T-helper 22 cell (primary cell): ENCODE measurements at places on chromosomes 6 and 20.

GRCh38 chr6:18031680-18032256 is 44.3 kb upstream of the KIF13A start:
- no peak for DNase-seq

GRCh38 chr6:28996844-28997510 is 8.1 kb downstream of the ZNF311 start:
- DNase-seq, result no peak

DNA sequence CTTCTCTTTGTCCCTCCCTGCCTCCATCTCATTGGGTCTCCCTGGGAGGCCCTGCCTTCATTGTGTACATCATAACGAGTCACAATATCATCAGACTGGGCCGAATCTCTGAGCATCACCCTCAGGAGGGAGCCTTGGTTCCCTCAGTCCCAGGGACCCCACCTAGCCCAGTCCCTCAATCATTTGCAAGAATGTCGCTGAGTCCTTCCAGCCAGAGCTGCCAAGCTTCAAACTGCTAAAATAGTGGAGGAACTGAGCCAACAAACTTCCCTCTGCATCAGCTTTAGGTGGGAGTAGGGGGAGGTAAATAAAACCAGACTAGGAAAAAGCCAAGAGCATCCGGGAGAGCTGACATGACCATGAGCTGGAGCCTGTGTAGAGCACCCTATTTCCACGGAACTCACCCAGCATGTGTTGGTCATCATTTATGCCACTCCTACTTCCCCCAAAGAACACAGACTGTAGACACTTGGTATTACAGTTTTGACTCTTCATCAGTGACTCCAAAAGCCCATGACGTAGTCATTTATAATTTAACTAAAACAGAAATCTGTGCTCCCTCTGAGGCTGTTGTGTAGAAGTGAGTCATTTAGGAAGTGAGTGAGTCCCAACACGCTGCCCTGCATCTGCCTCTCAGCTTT is 28.8 kb upstream of the IL17A start:
- DNase-seq, result no peak

GRCh38 chr6:101711518-101711917 is 318.0 kb downstream of the GRIK2 start:
- DNase-seq, result no peak

GRCh38 chr6:169241688-169242350 is 11.8 kb downstream of the THBS2 start:
- DNase-seq, result no peak

DNA sequence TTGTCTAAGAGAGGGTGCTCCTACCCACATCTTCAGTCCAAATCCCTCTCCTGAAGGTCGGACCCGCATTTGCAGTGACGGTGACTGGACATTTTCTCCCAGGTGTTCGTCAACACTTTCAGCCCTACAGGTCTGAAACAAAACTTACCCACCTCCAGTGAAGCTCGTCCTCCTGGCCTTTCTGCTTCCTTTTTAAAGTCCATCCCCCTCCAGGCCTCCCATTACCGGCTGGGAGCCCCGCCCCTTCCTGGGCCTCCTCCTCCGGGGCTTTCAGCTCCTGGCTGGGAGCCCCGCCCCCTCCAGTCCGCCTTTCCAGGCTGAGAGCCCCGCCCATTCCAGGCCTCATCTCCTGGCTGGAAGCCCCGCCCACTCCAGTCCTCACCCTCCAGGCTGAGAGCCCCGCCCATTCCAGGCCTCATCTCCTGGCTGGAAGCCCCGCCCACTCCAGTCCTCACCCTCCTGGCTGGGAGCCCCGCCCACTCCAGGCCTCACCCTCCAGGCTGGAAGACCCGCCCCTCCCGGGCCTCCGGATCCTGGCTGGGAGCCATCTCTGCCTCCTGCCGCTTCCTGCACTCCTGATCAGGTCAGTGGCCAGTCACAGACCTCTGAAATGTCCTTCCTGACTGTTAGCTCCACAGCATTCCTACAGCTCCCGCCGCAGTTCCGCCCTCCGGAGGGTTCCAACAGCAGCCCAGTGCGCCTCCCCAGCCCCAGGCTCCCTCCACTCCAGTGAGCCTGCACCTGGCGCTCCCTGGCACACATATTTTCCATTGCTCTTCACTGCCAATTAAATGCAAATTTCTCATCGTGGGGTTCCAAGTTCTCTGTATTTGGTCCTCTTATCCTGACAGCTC is 98.5 kb downstream of the LY86 start:
- no peak for DNase-seq

- no peak for DNase-seq
These were observed 1.7 kb downstream of the FKBP5 start for GRCh38 chr6:35686873-35687555.

DNA sequence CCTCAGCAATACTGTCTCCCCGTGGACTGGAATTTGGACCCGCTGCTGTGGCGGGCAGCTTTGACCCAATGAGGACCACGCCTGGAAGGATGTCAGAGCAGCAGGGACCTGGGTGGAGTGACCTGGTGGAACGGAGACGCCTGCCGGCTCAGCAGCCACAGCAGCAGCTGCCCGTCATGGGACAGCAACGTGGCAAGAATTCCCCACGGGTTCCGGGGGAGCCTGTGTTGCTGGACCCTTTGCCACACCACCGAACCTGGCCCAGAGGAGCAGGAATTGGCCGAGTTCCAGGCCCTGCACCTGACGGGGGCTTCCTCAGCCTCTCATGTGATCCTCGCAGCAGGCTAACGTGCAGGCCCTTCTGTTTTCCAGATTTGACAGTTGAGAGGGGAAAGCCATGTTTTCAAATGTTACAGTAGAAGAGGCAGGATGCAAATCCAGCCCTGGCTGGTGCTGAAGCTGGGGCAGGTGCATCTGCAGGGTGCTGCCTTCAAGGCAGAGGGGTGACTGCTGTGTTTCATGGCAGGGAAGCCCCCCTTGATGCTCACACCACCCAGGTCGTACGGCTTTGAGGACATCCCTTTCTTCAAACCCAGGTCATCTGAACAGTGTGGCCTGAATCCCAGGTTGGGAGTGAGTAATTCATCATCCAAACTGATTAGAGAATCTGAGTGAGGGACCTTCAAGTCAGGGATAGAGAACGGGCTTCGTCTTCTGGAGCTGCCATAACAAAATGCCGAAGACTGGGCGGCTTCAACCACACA is 93.4 kb downstream of the THBS2 start:
- DNase-seq, result no peak

- no peak for DNase-seq
These were observed 360.4 kb downstream of the ESR1 start for GRCh38 chr6:152167641-152168603.

- DNase-seq, result no peak
These were observed 53.9 kb upstream of the DDR1 start for GRCh38 chr6:30830438-30830837.

DNA sequence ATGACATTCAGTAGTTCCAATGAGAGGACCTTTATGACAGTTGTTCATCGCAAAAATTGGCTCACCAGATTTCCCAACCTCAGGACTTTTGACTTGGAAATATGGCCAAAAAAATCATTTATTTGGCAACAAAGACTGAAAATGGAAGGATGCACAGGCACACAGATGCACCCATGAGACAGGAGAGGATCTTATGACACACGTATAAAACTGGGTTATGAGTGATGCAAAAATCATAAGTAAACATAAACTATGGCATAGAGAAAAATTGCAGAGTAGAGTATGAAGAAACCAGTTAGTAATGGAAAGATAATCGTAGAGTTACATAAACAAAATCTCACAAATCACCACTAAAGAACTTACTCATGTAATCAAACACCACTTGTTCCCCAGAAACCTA is 546.9 kb downstream of the ADGRB3 start:
- no peak for DNase-seq

- DNase-seq, result no peak
These were observed 3.2 kb upstream of the SMOC2 start for GRCh38 chr6:168437751-168438150.

- no peak for DNase-seq
These were observed 103.8 kb downstream of the KHDC1L start for GRCh38 chr6:73121421-73121993.

- DNase-seq, result no peak
These were observed 14.9 kb downstream of the EYS start for GRCh38 chr6:65692109-65692508.

GRCh38 chr6:42488129-42488528 is 36.4 kb upstream of the TRERF1 start:
- no peak for DNase-seq

- no peak for DNase-seq
These were observed 135.6 kb downstream of the SLC24A3 start for GRCh38 chr20:19347943-19348456.

GRCh38 chr6:30719356-30719755 is 796 bp upstream of the TUBB start:
- no peak for DNase-seq

DNA sequence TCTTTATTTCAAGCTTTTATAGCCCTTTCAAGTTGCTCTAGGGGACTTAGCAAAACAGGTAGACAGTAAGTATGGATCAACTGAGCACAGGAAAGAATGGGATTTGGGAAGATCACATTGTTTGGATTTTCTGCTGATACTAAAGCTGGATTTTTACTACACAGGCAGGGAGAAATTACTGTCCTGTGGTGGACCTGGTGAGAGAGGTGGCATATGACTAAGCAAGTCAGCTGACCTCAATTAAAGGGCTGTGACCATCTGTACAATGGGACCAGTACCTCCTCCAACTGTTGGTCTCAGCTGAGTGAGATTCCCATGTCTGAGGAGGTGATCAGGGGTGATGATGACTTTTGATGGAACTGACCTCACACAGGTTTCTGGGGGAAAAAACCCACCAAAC is 28.0 kb downstream of the RREB1 start:
- no peak for DNase-seq

GRCh38 chr6:139367810-139368351 is 6.6 kb downstream of the CITED2 start:
- DNase-seq, result no peak

- no peak for DNase-seq
These were observed 2.0 kb upstream of the FKBPL start for GRCh38 chr6:32132110-32132509.

DNA sequence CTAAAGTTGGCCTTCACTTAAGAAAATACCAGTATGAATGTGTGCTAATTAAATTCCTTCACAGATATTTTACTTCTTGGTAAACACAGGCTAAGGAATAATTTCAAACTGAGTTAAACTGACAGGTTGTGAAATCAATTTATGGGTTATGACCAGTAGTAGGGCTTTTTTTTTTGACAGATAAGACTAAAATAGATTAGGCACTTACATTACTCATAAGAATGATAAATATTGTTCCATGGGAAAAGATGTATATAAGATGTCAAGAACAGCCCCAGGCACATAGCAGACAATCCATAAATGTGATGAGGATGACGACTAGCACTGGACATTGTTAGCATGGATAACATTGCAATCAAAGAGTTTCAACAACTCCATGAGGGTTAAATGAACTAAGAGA is 22.9 kb downstream of the NT5E start:
- DNase-seq, result no peak

GRCh38 chr6:161634916-161635315 is 361.1 kb upstream of the AGPAT4 start:
- no peak for DNase-seq

DNA sequence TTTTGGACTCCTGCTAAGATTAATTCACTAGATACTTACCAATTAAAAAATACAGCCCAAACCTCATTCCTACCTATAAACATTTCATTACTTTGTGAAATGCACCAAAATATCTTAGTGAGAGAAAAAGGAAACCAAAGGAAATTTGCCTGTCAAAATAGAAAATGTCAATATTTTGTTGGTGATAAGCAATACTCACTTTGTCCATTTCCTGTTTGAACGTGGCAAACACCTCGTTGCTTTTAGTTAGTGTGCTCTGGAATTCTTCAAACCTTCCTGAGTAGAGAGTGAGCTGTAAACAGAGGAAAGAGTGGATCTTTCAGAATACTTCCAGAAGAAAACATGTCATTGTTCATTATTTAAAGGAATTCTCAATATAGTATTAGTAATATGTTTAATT is 44.2 kb downstream of the TXLNB start:
- no peak for DNase-seq

DNA sequence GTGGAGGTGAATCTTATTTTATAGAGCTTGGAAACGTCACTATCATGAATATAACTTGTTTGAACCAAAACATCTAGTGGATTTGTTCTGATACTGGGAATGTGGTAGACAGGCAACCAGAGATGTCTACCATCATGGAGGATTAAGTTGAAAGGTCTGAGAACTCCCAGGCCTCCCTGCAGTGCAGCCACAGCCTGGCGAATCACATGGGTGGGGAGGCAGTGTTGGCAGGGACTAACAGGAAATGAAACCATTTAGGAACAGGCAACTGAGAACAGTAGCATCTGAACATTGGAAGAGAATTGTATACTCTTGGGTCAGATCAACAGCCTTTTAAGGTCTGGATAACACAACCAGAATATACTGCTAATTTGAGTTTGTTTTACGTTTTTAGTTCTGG is 22.3 kb upstream of the CEP162 start:
- DNase-seq, result no peak

GRCh38 chr20:23629017-23629541 is 8.7 kb downstream of the CST3 start:
- no peak for DNase-seq

DNA sequence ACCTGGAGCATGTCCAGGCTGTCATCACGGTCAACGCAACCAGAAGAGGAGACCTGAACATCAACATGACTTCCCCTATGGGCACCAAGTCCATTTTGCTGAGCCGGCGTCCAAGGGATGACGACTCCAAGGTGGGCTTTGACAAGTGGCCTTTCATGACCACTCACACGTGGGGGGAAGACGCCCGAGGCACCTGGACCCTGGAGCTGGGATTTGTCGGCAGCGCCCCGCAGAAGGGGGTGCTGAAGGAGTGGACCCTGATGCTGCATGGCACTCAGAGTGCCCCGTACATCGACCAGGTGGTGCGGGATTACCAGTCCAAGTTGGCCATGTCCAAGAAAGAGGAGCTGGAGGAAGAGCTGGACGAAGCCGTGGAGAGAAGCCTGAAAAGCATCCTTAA is 49.5 kb downstream of the BFSP1 start:
- no peak for DNase-seq

GRCh38 chr6:110116258-110116657 is 63.2 kb downstream of the WASF1 start:
- no peak for DNase-seq

- DNase-seq, result no peak
These were observed 1.7 kb downstream of the SRMS start for GRCh38 chr20:63545814-63546213.

DNA sequence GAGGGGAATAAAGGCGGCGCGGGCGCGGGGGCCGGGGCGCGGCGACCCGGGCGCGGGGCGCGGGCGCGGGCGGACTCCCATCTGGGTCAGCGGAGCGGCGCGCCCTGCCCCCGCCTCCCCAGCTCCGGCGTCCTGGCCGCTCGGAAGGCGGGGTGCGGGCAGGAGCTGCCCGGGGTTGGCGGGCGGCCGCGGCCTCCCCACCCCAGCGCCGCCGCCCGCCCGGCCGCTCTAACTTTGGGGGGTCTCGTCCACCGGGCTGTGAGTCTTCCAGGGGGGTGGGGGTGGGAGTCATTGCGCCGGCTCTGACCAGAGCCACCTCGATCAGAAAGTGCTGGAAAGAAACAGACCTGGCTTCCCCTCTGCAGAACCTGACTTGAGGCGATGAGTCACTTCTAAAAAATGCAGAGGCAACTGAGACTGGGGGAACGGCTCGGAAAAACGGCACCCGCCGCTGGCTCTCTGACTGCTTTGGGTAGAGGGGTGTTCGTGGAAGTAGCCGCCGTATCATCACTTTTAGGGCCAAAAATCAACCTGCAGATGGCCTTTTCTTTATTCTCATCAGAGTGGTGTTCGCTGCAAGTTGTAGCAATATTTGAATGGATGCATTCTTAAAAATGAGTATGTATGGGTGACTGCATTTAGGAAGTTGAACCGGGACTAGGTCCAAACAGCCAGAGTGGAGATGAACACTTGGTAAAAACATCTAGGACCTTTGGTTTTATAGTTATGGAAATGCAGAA is 667 bp downstream of the CAP2 start:
- DNase-seq, result no peak

- no peak for DNase-seq
These were observed 393.6 kb downstream of the ESR1 start for GRCh38 chr6:152201120-152201519.
